ENCODE measurements at places on chromosomes 4 and X.

- no peak for DNase-seq
These were observed 2.7 kb downstream of the ARHGEF6 start for GRCh38 chrX:136778020-136778419.

- no peak for DNase-seq
These were observed 9.4 kb downstream of the SLC2A9 start for GRCh38 chr4:10011885-10012284.

- DNase-seq, result no peak
These were observed 153.3 kb downstream of the TMEM164 start for GRCh38 chrX:110156167-110156754.

DNA sequence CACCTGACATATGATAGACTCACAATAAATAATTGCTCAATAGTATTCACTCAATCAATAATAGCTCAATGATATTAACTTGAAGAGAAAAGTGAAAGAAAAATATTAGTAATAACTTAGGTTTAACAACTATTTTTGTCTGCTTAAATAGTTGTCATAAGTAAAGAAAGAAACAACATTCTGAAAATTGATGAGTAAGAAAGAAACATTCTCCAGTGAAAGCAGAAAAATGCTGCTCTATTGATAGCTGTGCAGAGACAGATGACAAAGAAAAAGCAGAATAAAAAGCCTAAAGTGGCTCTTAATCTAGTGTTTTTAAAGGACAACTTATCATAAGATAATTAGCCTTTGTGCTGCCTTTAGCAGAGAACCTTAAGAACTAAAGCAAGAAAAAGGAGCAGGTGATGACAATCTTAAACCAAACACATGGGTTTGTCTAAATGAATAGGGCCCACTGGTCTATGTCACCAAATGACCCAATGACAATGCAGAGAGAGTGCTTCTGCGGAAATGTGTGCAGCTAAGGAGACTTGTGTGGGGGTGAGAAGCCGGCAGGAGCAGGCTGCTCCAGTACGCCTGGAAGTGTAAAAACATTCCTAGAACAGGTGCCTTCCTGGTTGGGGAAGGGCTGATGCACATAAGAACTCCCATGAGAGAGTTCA lies 13.2 kb downstream of the HS3ST1 start:
- DNase-seq, result no peak

DNA sequence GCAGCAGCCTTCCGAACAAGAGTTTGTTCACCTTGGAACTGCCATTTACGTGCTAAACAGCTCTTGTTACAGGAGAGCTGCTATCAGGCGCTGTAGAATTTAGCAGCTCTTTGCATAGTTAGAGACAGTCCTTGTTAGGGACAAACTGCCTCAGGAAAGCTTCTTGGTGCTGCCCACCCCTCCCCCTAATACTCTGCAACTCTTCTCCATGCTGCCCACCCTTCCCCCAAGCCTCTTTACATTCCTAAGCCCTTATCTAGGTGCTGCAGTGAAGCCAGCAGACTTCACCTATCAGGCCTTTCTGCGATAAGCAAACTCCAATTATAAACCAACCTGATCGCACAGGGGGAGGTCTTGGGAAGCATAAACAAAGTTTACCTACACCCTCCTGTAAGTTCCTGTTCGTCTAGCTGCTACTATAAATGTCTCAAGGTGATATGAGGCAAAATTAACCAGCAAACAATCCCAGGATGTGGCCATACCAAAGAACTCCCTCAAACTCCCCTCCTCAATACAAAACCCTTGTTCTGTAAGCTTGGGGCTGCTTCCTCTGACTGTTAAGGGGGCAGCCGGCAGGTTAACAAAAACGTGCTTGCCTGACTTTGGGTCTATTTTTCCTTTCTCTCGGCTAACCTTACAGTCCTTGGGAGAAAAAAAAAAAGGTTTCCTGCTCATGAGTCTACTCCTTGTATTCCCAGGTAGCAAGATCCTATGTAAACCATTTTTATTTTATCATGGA lies 74.0 kb upstream of the GC start:
- no peak for DNase-seq

- no peak for DNase-seq
These were observed 211.8 kb upstream of the PSAPL1 start for GRCh38 chr4:7646384-7647061.

DNA sequence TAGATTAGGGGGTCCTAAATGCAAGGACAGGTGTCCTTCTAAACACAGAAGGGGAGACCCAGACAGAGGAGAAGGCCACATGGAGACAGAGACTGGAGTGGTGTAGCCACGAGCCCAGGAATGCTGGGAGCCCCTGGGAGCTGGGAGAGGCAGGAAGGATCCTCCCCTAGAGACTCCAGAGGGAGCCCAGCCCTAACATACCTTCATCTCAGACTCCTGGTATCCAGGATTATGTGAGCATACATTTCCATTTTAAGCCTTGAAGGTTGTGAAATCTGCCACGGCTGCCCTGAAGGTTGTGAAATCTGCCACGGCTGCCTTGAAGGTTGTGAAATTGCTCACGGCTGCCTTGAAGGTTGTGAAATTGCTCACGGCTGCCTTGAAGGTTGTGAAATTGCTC lies 148.4 kb downstream of the ASMT start:
- DNase-seq, result no peak

- no peak for DNase-seq
These were observed 198.5 kb downstream of the SPATA18 start for GRCh38 chr4:52249581-52249980.

DNA sequence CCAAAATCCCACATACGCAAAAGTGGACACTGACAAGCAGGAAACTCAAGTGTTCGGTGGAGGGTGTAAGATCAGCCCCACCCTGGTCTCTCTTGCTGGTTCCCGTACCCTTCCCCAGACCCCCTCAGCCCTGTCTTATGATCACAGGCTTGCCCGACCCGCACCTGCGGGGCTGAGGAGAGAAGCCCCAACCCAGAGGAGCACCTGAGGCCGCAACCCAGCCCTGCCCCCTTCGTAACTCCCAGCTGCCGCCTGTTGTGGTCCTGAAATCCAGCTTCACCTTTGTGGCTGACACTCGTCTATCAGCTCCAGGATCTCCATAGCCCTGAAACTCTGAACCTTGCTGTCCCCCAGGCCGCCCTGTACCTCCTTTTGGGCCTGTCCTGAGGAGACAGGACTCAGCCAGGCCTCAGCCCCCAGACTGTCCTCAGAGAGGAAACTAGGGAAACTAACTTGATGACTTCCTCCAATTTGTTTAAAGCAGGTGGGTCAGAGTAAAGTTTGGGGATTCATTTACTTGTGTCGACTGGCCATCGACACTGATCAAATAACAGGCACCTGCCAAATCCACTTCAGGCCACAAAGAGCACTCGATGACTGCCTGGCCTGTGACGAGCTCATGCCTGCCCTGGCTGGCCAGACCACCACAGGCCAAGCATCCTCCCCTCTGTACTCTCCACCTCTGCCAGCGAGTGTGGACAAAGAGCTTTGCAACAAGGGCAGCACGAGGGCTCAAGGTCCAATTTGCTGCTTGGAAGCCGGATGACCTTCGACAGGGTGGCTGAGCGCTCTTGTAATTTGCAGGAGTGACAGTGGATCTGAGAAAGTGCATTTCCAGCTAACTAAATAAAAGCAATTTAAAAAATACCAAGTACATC lies 19.3 kb downstream of the DCTD start:
- no peak for DNase-seq

GRCh38 chr4:8176547-8177399 lies 18.2 kb upstream of the ABLIM2 start:
- peak; percentile 53 for DNase-seq

GRCh38 chr4:128354205-128354821 lies 66.7 kb upstream of the PGRMC2 start:
- DNase-seq, result peak; percentile 78

GRCh38 chr4:99485212-99485611 lies 25.6 kb upstream of the C4orf17 start:
- no peak for DNase-seq

GRCh38 chrX:132491191-132491590 lies 2.4 kb upstream of the MBNL3 start:
- DNase-seq, result no peak

DNA sequence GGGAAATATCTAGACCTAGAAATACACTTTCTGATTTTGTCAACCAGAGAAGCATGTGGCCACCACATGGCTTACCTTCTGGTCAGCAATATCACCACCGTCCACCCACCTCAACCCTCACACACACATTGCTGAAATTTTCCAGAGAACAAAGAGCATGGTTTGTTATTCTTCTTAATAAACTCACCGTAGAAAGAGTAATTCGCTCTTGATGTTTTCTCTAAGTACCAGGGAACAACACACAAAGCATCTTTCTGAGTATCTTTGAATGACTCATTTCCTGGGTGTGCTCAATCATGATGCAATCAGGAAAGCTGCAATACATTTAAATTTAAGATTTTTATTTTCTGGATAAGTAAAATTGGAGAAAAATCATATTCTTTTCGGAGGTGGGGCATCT lies 24.7 kb upstream of the LRAT start:
- no peak for DNase-seq

- DNase-seq, result no peak
These were observed at the start of gene BEX3 for GRCh38 chrX:103376118-103376978. BEX3 (plus strand) TSS chrX:103376538; CDS start chrX:103377522, 984 bp downstream.

DNA sequence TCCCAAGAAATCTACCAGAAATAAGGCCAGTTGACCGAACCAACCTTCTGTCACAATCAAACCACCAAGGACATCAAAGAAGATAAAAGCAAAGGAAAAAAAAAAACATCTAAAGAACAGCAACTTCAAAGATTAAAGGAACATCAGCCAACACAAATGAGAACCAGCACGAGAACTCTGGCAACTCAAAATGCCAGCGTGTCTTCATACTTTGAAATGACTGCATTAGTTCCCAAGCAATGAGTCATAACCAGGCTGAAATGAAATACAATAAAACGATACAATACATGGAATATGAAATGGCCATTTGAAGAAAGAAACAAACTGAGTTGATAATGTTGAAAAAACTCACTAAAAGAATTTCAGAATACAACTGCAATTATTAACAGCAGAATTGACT lies 611.6 kb upstream of the GRIA3 start:
- no peak for DNase-seq

- no peak for DNase-seq
These were observed 41.7 kb downstream of the RFC1 start for GRCh38 chr4:39324446-39324845.

- no peak for DNase-seq
These were observed 615.1 kb downstream of the ANKRD50 start for GRCh38 chr4:124097447-124097846.

DNA sequence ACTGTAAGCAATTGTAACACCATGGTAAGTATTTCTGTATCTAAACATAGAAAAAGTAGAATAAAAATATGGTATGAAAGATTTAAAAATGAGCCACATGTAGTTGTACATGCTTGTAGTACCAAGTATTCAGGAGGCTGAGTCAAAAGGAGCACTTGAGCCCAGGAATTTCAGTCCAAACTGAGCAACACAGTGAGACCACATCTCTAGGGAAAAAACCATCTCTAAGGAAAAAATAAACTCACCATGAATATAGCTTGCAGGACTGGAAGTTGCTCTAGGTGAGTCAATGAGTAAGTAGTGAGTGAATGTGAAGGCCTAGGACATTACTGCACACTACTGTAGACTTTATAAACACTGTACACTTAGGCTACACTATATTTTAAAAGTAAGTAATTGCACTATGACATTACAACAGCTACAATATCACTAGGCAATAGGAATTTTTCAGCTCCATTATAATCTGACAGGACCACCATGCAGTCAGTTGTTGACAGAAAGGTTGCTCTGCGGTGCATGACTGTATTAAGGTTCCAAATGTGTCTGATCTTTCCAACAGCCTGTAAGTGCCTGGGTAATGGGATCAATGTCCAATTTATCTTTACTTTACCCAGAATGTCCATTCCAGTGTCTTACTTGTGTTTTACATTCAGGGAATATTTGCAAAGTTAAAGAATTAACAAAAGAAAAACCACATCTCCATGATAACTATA lies 28.9 kb upstream of the LRBA start:
- no peak for DNase-seq

- DNase-seq, result peak; percentile 4
These were observed 111.4 kb downstream of the MAD2L1 start for GRCh38 chr4:119955256-119955655.

- DNase-seq, result peak; percentile 77
These were observed at the start of gene PIR for GRCh38 chrX:15493118-15493962. PIR (minus strand) TSS chrX:15493333; CDS start chrX:15491257, 2,076 bp downstream.

DNA sequence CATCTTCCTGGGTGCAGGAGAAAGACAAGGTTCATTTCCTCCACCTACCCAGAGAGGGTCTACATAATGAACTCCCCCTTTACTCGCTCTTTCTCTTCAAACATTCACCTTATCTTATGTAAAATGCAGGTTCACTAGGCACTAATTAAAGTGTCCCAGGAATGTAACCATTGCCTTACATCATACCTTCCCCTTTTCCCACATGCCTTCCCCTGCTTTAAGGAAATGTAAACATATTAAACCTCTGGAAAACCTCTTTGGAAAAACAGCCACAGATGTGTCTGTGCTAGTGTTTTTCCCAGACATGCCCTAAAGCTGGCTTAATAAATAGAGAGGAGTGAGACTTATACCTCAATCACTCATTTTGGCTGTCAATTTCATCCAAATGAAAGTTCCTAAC lies 15.8 kb downstream of the TBC1D9 start:
- DNase-seq, result no peak

DNA sequence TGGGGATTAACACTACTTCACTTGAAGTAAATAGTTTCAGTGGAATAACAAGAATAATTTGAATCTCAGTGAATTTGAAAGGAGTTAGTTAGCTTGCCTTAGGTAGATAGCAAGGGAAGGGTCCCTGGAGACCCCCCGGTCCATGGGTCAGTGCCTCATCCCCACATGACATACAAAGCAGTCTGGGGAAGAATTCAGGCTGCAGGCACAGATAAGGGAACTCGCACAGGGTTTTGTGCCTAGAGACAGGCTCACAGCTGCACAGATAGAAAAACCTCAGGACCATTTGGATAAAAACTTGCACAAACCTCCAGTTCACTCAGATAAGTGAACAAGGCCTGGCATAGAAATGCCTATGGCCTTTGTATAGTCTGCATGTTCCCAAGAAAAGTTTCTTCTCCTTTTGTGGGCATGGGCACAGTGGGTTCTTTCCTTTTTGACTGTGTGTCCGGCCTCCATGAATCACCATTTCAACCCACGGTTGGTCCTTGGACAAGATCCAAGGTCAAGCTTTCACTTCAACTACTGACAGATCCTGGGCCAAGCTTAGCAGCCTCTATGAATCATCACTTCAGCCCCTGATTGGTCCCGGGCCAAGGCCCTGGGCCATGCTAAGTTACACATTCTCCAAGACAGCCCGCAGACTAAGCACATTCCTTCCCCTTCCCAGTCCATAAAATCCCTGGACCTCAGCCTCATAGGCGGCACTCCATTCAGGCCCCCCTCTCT lies 108.3 kb upstream of the KLHL4 start:
- peak; percentile 78 for DNase-seq

- no peak for DNase-seq
These were observed 342.3 kb downstream of the GRXCR1 start for GRCh38 chr4:43234626-43235415.

DNA sequence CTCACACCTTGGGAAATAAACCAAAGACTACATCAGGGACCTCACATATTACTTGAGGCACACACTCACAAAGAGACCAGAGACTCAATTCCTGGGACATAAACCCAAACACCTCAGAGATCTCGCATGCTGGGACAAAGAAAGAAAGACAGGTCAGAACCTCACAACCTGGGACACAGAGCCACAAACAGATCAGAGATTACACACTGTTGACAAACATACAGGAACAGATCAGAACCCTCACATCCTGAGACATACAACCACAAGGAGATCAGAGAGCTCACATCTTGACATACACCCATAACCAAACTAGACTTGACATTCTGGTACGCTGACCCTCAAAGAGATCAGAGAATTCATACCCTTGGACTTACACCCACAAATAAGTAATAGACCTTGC lies 17.3 kb downstream of the SUV39H1 start:
- DNase-seq, result no peak
